DMS53 (cell line): ENCODE measurements at places on chromosomes 7 and 10.

DNA sequence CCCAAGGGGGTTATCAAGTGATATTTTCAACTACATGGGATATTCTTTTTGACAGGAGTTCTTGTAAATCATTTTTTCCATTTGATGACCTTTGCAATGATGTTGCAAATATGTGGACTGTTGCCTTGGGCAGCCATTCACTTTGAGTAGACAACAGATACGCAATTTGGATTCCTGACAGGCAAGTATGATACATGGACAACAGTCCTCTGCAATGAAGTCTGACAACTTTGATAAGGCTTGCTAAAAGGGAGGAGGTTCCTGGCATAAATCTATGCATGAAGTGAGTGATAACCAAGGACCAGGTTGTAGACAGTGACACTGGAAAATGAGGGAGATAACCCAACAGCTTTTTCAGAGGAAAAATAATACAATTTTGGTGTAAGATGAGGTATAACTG lies 17.7 kb downstream of the LRRD1 start:
- DNase-seq = no peak

GRCh38 chr7:85573346-85573745 lies 386.5 kb upstream of the SEMA3D start:
- DNase-seq = no peak

DNA sequence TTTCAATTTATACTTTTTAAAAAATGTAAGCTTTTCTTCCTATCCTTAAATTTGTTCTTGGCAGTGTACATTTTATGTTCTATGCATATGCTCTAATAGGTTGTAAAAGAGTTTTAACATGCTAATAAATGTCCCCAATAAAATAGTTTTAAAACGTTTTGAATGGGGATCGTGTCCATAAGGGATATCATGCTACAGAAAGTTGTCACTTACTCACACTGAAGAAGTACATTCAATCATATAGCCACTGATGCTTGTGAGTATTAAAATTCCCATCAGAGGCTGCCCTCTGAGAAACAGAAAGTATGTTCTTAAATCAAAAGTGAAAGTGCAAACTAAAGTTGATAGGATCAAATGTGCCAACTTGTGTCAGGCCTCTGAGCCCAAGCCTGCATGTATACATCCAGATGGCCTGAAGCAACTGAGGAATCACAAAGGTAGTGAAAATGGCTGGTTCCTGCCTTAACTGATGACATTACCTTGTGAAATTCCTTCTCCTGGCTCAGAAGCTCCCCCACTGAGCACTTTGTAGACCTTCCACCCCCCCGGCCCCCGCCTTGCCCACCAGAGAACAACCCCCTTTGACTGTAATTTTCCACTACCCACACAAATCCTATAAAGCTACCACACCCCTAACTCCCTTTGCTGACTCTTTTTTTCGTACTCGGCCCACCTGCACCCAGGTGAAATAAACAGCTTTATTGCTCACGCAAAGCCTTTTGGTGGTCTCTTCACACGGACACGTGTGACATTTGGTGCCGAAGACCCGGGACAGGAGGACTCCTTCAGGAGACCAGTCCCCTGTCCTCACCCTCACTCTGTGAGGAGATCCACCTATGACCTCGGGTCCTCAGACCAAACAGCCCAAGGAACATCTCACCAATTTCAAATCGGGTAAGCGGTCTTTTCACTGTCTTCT lies 877 bp upstream of the NOD1 start:
- peak; percentile 63 for DNase-seq

GRCh38 chr10:22783807-22784206 lies 69.4 kb upstream of the PIP4K2A start:
- no peak for DNase-seq

DNA sequence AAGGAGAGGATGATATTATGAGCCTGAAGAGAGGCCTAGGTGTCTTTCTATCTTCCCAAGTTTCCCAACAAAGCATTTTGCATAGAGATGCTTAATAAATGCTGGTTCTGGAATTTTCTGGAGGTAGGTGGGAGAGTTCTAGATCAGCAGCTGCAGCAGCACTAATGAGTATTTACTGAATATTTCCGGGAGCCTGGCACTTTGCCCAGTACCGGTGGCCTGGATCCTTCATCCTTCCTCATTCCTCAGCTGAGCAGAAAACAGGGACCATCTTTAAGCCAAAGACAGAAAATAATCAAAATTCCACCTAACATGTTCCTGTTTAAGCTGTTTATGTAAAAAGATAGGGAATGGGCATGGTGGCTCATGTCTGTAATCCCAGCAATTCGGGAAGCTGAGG lies 813.2 kb upstream of the AUTS2 start:
- no peak for DNase-seq

GRCh38 chr7:25775999-25776743 lies 375.8 kb upstream of the NFE2L3 start:
- DNase-seq = no peak

DNA sequence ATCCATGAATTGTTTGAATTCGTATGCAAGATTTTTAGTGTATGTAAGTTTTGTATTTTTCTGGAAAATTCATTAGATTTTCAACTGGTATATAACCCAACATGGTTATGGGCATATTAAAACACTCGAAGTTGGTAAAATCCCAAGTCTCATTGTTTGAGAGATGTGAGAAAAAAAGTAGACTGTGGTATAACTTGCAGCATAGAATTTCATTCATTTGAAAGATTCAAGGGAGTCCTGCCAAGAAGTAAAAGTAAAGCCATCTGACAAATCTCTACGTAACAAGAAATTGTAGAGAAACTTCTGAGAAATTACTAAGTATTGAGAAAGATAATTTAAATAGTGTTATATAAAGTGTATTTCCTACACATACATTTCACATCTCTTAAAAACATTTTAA lies 40.2 kb downstream of the SEMA3E start:
- no peak for DNase-seq

DNA sequence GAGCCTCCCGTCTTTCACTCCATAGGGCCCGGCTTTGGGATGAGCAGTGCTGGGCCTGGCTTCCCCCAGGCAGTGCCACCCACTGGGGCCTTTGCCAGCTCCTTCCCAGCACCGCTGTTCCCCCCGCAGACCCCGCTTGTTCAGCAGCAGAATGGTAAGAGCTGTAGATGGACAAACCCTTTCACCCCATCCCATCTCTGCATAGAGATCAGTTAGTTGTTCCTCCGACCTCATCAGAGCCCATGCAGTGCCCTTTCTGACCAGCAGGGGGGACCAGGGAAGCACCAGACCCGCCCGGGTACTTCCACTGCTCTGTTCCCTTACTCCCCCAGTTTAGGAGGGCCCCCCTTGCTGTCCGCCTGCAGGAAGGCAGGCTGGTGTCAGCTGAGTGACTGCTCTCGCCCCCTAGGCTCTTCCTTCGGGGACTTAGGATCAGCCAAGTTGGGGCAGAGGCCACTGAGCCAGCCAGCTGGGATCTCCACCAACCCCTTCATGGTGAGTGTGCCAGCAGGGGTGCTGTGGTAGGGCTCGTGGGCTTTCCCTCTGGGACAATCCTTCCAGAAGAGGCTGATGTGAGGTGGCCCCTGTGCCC lies 9.8 kb downstream of the SAP25 start:
- DNase-seq = peak; percentile 86

- no peak for DNase-seq
Observed at GRCh38 chr10:85741626-85742300, 624.8 kb downstream of the GRID1 start.

DNA sequence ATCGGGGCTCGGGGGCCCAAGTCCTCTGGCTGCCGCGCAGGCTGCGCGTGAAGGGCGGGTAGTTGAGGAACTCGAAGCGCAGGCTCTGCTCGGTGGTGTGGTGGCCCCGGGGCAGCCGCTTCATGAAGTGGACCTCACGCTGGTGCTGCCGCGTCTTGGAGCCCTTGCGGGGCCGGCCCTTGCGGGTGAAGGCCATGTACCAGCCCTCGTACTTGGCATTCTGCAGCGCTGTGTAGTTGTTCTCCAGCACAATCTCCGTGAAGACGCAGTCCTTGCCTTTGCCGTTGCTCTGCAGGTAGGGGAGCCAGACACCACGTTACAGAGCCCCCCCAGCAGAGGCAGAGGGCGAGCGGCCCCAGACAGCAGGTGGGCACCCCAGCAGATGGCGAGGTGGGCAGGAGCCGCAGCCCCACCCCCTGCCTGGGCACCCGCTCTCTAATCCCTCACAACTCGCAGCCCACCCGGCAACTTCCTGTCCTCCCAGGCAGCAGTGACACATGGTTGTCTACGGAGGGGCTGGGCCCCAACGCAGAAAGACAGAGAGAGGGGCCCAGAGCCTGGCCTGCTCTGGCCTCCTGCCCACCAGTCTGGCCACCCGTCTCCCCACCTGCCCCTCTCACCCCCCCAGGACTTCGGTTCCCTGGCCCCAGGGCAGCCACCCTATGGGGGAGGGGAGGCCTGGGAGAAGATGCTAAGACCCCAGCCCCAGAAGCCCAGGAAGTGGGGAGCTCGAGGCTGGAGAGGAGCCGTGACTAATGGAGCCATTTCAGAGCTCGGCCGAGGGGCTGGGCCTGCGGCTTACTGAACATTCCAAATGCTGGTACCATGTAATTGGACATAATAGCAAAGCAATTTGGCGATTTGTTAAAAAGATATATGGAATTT lies 5.3 kb downstream of the FGF8 start:
- no peak for DNase-seq

DNA sequence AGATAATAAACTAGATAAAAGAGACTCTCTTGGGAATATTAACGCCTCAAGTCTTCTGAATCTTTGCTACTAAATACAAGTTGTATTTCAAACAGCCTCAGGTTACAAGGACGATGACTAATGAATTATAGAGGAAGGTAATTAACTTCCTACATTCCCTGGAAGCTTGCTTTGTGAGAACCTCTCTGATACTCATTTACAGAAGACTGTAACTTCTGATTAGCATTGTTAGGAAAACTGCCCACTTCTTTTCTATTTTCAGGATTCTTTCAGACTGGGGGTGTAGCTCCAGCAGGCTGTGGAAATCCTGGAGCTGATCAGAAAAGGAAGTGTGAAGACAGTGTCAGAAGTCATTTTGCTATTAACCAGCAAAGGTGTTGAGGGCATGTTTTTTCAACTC lies 316.7 kb upstream of the NPSR1 start:
- DNase-seq = no peak

DNA sequence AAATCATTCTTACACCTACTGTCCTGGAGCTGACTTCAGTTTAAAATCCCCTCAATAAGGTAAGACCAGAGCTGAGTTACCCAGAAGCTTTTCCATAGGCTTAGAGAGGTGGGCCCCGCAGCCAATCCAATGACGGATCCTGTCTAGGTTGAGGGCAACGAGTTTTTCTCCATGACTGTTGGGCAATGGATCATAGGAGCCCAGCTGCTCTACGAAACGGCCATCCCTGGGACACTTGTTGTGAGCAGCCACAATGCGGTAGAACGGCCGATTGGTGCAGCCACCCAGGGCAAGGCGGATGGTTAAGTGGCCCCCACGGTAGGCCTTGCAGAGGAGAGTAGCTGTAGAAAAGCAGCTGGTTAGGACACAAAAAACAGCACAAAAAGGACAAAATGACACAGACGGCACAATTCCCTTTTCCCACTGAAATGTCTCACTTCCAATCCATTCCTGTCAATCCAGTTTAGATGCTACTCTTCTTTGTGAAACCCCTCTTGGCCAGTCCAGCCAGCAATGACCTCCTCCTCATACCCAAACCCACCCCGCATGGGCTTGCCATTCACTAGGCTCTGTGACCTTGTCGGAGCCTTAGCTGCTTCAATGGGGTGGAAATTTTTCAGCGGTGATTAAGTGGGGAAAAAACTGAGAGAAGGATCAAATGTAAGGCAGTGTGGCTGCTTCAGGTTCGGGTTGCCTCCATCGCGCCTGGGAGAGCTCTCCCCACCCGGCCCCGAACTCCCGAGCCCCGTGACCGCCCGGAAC lies 580 bp downstream of the MRPS16 start:
- peak; percentile 52 for DNase-seq

- no peak for DNase-seq
Observed at GRCh38 chr7:158569858-158570323, 17.7 kb downstream of the PTPRN2 start.

DNA sequence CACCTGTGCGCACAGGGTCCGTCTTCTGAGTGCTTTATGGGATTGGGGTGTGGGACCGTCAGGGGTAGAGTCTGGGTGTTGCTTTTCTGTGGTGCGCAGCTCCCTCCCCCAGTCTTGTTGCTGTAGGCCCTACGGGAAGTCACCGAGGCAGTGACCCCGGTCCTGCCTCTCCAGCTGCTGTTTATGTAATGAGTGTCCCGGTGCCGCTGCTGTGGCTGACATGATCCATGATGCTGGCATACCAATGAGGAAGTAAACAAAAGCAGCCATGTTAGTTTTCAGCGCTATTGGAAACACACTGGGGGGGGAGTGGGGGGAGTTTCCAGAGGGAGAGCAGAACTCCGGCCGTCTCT lies 1.1 kb downstream of the TRIM8 start:
- peak; percentile 91 for DNase-seq
